ENCODE measurements at places on chromosomes 3 and 15.
A peak's percentile ranks its signal among the peaks of the same experiment; 100 is the strongest.

GRCh38 chr15:48313216-48313615, 18.0 kb upstream of the DUT start:
- no peak for DNase-seq

DNA sequence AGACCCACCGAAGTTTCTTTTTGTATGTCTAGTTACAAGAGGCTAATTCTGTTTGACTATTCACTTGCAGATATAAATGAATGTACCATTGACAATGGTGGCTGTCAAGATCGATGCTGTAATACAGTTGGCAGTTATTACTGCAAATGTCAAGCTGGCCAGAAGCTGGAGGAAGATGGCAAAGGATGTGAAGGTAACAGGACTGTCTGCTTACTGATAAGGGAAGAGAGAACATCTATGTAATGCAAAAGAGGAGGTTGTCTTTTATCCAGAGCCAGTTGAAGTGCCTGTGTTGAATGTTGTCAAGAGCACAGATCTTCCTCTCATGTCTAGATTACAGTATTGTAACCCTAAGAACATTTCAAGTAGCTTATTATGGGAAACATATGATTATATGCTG, 549.5 kb upstream of the GOLIM4 start:
- no peak for DNase-seq

DNA sequence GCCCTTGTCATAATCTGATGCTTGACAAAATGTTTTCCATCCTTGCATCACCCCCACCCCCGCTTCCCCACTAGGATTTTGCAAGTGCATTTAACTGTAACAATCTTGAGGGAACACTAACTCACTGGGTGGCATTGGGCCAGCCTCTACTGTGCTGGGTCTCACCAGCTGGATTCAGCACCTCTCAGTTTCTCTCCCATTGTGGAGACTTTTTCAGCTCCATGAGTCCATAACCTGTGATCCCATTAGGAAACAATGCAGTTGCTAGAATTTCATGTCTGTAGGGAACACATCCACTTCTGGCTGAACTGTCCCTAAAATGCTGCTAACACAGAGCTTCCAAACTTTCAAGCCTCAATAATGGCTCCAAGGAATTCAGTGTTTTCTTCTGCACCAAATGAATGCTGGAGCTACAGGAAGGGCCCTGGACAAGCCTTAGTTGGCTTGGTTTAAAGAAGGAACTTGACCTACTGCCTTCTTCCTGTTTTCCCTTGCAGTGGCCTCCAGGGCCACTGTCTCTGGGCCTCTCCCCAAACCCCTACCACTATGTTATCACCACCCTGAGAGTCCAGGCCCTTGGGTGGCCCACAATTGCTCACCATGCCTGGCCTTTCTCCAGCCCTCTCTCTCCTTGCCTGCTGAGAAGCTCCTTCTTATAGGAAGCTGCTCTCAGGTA, 15.6 kb downstream of the CYP19A1 start:
- no peak for DNase-seq

- no peak for DNase-seq
Measured at GRCh38 chr15:38652183-38652794, 87.7 kb upstream of the RASGRP1 start.

- DNase-seq, result no peak
Measured at GRCh38 chr15:33068007-33068481, 126.5 kb downstream of the FMN1 start.

DNA sequence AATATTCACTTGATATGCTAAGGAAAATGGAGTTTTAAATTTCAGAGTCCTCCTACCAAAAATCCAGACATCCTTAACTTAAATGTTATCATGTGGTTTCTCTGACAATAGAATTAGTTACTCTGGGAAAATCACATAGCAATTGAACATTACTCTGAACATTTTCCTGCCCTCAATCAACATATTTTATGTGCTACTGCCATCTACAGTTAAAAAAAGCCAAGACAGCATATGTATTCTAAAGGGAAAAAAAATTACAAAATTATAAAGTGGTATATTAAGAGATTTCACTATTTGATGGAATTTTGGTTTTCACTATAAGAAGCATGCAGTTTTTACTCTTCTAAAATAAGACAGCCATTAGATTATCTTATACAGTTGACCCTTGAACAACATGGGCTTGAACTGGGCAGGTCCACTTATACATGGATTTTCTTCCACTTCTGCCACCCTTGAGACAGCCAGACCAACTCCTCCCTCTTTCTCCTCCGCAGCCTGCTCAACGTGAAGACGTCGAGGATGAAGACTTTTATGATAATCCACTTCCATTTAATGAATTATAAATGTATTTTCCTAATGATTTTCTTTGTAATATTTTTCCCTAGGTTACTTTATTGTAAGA, 122.3 kb downstream of the ATP1B3 start:
- peak; percentile 26 for DNase-seq

- DNase-seq, result peak; percentile 90
Measured at GRCh38 chr3:197306374-197307086, 8.1 kb upstream of the DLG1 start.

DNA sequence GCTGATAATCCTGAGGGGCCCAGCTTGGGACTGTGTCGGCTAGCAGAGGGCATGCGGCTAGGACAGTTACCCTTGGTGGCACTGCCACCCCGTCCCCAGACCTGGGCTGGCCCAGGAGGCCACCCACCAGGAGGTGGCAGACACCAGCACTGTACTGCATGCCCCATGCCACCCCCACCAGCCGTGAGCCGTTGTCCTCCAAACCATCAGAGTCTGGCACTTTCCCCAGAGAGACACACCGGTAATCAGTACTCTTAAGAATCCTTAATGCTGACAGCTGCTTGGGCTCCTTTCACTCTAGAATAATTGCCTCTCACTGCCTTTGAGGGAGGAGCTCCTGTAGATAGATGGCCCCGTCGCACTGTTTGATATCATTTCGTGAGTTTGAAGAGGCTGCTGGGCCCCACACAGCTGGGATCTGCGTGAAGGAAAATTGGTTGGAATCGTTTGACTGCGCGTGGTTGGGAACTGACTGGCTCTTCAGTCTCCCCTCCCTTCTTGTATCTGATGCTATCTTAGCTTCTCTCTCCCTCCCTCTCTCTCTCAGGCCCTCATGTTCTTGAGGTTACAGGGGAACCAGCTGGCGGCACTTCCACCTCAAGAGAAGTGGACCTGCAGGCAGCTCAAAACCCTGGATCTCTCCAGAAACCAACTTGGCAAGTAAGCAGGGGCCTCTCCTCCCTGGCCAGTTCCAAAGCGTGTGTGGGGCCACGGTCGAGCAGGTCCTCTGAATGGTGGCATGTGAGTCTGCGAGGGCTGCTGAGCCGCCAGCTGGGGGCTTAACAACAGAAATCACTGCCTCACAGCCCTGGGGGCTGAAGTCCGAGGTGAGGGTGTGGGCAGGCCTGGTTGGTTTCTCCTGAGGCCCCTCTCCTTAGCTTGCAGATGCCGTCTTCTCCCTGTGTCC, 94.9 kb downstream of the LRRK1 start:
- DNase-seq, result no peak

GRCh38 chr3:139928708-139929505, 6.1 kb upstream of the CLSTN2 start:
- DNase-seq, result no peak

DNA sequence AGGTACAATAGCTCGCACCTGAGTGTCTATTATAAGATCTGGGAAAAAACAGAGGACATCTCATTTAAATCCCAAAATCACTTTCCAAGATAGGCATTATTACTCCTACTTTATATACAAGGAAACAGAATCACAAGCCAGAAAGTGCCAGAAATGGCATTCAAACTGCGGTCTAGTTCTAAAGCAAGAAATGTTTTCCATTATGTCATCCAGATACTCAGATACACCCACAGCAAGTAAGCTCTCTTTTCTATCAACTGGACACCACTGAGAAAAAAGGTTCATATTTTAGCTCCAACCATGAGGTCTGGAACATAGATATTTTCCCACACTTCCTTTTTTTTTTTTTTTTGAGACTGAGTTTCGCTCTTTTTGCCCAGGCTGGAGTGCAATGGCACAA, 8.1 kb downstream of the SLC33A1 start:
- DNase-seq, result no peak

DNA sequence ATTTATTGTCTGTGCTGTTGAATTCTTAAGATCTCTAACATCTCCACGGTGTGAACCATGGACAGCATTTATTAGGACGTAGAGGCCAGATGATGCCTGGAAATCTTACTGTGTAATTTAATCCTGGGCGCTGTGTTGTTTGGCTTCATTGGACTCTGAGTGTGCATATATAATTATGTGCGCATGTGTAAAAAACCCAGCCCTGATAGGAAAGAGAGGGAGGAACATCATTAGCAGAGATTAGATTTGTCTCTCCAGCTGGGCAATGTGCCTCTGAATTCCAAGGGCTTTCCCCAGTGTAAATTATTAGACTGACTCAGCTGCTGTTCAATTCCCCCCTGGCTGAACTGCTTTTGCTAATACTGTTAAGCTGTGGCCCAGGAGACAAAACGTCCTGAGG, 39.6 kb downstream of the MAP3K13 start:
- DNase-seq, result no peak

GRCh38 chr3:147216143-147216673, 190.1 kb downstream of the ZIC4 start:
- DNase-seq, result no peak

- no peak for DNase-seq
Measured at GRCh38 chr3:196932600-196932999, 9.7 kb downstream of the NCBP2 start.

DNA sequence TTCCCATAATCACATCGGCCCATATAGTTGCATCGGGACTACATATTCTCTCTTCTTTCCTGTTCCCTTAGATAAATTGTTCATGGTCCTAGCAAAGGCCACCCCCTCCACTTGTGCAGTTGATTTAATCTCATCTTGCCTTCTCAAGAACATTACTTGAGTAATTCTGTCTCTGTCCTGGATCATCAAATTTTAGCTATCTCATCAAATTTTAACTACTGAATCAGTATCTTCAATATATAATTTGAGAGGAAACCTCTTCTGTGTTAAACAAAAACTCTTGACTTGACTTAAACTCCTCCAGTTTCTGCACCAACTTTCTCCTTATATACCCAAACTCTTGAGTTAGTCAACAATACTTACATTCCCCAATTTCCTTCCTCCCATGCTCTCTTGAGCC, 4.2 kb upstream of the PRR23B start:
- no peak for DNase-seq

GRCh38 chr3:117745516-117745915, 1035.9 kb downstream of the TUSC7 start:
- DNase-seq, result no peak

GRCh38 chr15:62644889-62645742, 397.4 kb upstream of the TPM1 start:
- DNase-seq, result no peak

Measured in A172 (cell line).